CD4-positive, alpha-beta T cell (primary cell): ENCODE measurements at places on chromosomes 6 and 20.

DNA sequence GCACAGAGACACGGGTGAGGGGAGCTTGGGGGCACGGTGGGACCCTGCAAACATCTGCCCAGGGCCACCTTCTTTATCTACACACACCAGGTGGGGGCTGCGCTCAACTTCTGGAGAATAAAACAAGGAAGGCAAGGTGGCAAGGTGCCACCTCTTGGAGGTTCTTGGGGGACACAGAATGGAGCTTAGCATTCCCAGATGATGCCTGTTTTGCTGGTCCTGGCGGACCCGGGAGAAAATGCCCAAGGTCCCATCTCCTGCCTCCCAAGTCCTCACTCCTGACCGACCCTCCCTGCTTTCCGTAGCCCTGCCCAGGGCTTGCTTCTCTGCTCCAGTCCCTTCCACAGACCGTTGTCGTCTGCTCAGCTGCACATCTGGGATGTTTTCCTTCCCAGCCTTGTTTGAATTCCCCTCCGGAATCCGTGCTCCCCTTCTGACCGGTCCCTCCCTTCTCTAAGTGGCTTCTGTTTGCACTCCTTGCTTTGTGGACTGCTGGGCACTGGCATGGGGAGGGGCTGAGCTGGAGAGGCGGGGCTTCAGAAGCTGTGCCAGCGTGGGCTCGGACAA is 13.1 kb downstream of the ITPR3 start:
- DNase-seq = no peak

DNA sequence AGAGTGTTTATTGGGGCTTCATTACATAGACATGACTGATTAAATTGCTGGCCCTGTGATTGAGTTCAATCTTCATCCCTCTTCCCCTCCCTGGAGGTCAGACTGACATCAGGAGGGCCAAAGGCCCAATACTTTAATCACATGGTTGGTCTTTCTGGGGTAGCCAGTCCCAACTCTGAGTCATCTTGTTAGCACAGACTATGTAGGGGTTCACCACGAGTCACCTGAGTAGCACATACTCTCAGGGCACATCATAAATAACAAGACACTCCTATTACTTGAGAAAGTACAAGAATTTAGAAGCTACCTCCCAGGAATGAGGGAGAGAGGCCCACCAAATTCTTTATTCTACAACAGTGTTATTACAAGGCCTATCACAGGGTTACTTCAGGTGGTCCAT is 11.3 kb downstream of the GINS1 start:
- no peak for DNase-seq

- DNase-seq = no peak
Observed at GRCh38 chr6:138378463-138378862, 758 bp downstream of the SMIM28 start.

GRCh38 chr20:46709459-46710152 is at the start of gene SLC2A10:
TSS of gene SLC2A10 (plus strand) at chr20:46709649. CDS start at chr20:46709737, 88 bp downstream.
- no peak for DNase-seq

DNA sequence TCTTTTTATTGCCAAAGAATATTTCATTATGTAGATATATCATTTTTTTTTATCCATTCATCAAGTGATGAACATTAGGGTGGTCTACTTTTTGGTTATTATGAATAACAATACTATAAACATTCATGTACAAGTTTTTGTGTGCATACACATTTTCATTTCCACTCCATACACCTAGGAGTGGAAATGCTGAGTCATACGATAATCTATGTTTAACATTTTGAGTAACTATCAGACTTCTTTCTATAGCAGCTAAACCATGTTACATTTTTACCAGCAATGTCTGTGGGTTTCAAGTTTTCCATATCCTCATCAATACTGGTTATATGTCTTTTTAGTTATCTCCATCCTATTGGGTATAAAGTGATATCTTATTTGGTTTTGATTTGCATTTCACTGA is 65.7 kb downstream of the PRSS35 start:
- no peak for DNase-seq

GRCh38 chr20:24649787-24650490 is 180.5 kb downstream of the SYNDIG1 start:
- no peak for DNase-seq

- no peak for DNase-seq
Observed at GRCh38 chr20:11060423-11061185, 386.8 kb upstream of the JAG1 start.

DNA sequence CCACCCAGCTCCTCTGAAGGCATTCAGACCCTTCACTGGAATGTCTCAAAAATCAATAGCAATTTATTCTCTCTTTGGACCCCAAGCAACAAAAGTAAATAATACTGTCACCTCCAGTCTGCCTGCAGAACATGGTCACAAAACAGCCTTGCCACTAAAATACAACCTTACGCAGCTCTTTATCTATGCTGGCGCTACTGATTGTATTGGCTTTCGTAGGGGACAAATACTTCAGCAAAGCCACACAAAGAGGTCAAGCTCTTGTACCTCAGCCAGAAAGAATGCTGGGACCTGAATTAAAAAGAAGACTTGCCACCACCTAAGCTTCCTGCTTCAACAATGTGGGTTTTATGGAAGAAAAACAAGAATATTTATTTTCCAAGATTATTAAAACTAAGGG is 57.2 kb downstream of the PRKN start:
- no peak for DNase-seq

GRCh38 chr20:61056116-61056515 is 195.9 kb upstream of the CDH4 start:
- DNase-seq = no peak

DNA sequence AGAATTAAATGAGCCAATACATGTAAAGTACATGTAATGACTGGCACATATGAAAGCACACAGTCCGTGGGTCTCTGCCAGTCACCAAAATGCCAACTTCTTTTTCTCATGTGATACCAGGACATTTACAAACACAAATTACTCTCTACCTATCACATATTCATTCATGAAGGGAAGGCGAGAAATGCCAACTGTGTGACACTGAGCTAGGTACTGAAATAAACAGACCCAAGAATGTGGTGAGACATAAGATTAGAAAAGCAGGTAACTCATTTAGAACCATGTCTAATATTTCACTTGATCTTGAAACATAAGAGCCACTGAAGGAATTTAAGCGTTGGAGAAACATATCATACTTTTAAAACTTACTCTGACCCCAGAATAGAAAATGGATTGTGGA is 41.4 kb downstream of the HBS1L start:
- DNase-seq = no peak

DNA sequence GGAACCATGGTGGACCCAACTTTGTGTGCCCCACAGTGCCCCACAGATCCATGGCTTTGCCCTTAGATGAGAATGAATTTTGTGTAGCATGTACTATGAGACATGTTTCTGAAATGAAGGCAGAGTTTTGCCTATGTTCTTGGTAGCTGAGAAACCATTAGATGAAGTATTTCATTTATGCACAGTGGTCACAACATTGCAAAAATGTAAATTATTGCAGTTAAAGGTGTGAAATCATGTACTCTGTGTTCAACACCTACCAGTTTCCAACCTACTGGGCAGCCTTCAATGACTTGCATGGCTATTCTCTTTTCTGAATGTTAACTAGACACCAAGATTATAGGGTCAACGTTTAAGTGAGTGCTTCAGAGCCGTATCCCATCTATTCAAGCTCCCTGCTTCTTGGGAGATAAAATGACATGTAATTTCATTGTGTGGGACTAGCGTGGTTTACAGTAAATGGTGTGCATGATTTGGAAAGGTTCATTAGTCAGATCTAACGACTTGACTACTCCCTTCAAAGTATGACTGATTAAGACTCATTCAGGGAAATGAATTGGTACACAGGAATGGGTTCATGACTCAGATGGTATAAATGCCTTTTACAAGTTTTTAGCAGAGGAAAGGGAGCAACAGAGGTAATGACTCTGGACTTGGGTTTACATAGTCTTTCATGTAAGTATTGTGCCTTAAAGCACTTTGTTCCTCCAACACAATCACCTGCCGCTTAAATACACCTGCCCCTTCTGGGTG is 106.1 kb upstream of the AKIRIN2 start:
- no peak for DNase-seq

- no peak for DNase-seq
Observed at GRCh38 chr20:44496976-44497375, 21.3 kb downstream of the TTPAL start.

GRCh38 chr6:117169781-117170281 is 95.5 kb upstream of the VGLL2 start:
- DNase-seq = no peak

GRCh38 chr6:25193460-25194171 is 85.6 kb upstream of the CARMIL1 start:
- DNase-seq = no peak

GRCh38 chr6:167400482-167401138 is 75.7 kb downstream of the TTLL2 start:
- DNase-seq = no peak
